ENCODE measurements at places on chromosomes 4 and X.
A peak's percentile ranks its signal among the peaks of the same experiment; 100 is the strongest.

- no peak for DNase-seq
Measured at GRCh38 chr4:6839579-6839978, 57.1 kb downstream of the KIAA0232 start.

DNA sequence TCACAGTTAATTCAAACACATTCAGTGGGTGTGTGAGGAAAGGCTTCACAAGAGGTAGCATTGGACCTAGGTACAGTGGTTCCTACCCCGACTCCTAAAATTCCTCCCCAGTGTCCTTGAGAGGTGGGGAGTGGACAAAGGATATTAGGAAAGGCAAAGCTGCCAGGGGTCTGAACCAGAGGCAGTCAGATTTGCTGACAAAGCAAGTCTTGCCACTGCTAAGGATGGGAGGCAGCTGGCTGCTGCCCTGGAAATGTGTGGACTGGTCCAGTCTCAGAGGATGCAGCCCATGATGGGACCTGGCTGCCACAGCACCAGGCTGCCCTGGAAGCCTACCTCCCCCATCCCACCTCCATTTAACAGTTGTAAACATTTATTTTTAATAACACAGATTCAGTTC, 4.1 kb upstream of the PHF8 start:
- no peak for DNase-seq

GRCh38 chr4:38050560-38051350, 90.6 kb downstream of the PTTG2 start:
- no peak for DNase-seq

- DNase-seq: peak; percentile 72
Measured at GRCh38 chr4:139493176-139493575, 39.3 kb downstream of the RAB33B start.

GRCh38 chrX:73447311-73447794, 500 bp downstream of the CDX4 start:
- DNase-seq: peak; percentile 45

- no peak for DNase-seq
Measured at GRCh38 chr4:41514169-41514568, 23.8 kb upstream of the LIMCH1 start.
